ENCODE measurements at places on chromosomes 5 and 9. TPM values are rescaled to one million over a fixed set of nuclear protein-coding genes. Genes with fewer than 3 reads are reported as not detected.

The RHOBTB3 gene
- 223 TPM for total RNA-seq

The SLC24A2 gene
- total RNA-seq: 0.26 TPM

The PITX1 gene
- total RNA-seq: 5.5 TPM

The SMIM33 gene
- not detected for total RNA-seq

The IFNA6 gene
- total RNA-seq: not detected

The SPATA31D4 gene
- not detected for total RNA-seq

The ARL14EPL gene
- total RNA-seq: 0.47 TPM

The SLC9A3 gene
- 6.8 TPM for total RNA-seq

The ZDHHC11 gene
- total RNA-seq: 0.37 TPM

The GRAMD2B gene
- total RNA-seq: 94.9 TPM

The CFAP90 gene
- not detected for total RNA-seq

The CSF1R gene
- total RNA-seq: not detected

The PCDHGB7 gene
- total RNA-seq: 1.4 TPM

The TAS2R1 gene
- not detected for total RNA-seq

The KCNN2 gene
- total RNA-seq: not detected

The AP3S1 gene
- total RNA-seq: 296 TPM

The DOCK2 gene
- total RNA-seq: 0.08 TPM

The TNFSF8 gene
- not detected for total RNA-seq

The SLC36A3 gene
- not detected for total RNA-seq

The FOXD4L5 gene
- not detected for total RNA-seq

The SLC23A1 gene
- total RNA-seq: not detected

The DENND4C gene
- 31.3 TPM for total RNA-seq

The OLFML2A gene
- total RNA-seq: 530 TPM

The CLIC3 gene
- not detected for total RNA-seq

The TMCO6 gene
- total RNA-seq: 5.3 TPM

The FANCG gene
- 6.1 TPM for total RNA-seq

The THOC3 gene
- total RNA-seq: 34.3 TPM

The TMEM174 gene
- total RNA-seq: not detected

The KIF24 gene
- 2.0 TPM for total RNA-seq

The FBLL1 gene
- total RNA-seq: 1.4 TPM

The TERT gene
- total RNA-seq: 165 TPM

The ANKRD34B gene
- not detected for total RNA-seq

The CARTPT gene
- not detected for total RNA-seq

The ARID3C gene
- total RNA-seq: 0.16 TPM

The SREK1IP1 gene
- total RNA-seq: 7.0 TPM

The LURAP1L gene
- total RNA-seq: 9.4 TPM
